ENCODE measurements at places on chromosomes 1 and 21.

DNA sequence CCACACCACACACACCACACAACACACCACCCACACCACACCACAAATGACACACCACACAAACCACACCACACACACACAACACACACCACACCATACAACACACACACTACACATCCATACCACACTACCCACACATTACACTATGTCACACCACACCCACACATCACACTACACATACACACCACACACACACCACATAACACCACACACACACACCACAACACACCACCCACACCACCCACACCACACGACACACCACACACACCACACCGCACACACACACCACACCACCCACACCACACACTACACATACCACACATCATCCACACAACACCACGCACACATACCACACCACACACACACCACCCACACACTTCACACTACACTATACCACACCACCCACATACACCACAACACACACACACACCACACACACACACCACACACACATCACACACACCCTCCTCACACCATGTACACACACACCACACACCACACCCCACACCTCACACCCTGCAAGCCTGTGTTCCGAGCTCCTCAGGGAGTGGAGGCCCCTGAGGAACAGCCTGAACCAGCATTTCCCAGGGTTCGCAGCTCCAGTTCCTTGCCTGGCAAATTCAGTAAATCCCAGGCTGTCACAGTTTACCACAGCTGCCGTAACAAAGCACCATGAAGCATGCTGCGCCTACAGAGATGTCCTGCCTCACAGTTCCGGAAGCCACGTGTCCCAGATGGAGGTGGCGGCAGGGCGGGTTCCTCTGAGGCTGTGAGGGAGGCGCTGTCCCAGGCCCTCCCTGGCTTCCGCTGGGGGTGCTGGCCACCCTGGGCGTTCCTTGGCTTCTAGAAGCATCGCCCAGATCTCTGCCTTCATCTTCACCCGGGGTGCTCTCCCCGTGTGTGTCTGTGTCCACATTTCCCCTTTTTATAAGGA is 69.8 kb upstream of the ATP5PO start:
- no peak for DNase-seq

GRCh38 chr21:36551321-36551720 is 71.4 kb upstream of the CLDN14 start:
- no peak for DNase-seq

- DNase-seq: no peak
These were observed 79.9 kb upstream of the LAMC2 start for GRCh38 chr1:183106166-183106565.

DNA sequence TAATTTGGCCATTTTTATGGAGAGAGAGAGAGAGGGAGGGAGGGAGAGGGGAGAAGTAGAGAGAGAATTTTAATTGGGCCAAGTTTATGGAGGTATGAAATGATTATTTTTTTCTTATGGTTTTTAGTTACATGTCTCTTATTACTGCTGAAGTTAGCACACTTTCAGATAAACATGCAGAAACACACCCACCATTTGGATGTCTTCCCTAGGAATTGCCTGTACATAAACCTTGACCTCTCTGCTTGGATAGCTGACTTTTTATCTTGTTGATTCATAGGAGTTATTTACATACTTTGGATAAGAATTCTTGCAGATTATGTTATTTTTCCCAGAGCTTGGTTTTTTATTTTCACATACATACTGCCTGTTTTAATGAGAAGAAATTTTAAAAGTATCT is 310.2 kb upstream of the ADAMTS5 start:
- no peak for DNase-seq

- DNase-seq: no peak
These were observed 136.8 kb downstream of the S1PR1 start for GRCh38 chr1:101373570-101373969.

DNA sequence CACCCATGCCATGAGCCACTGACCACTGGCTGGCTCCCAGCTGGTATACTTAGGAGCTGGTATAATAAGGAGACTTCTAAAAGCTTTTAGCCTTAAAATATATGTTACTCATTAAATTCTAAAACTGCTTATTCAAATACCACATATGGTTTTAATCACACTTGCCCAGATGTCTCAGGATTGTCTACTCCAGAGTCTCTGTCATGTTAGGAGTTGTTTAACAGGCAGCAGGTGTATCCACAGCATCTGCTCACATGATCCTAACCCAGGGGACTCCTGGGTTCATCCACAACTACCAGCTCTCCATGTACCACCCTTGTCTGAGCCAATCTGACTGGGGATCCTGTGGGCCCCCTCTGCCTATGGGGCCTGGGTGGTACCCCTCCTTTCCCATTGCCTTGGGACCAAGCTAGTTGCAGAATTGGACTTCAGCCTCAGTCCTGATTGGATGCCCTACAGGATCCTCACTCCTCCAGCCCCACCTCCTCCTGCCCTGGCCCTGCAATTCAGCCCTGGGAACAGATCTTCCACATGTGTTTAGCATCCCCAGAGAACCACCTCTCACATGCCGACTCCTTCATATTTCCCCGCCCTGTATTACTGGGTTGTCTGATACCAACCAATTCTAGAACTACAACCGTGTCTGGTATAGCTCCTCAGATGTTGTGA is 61.3 kb downstream of the BCAR3 start:
- no peak for DNase-seq

GRCh38 chr1:14010476-14010875 is 310.5 kb downstream of the PRDM2 start:
- DNase-seq: no peak

DNA sequence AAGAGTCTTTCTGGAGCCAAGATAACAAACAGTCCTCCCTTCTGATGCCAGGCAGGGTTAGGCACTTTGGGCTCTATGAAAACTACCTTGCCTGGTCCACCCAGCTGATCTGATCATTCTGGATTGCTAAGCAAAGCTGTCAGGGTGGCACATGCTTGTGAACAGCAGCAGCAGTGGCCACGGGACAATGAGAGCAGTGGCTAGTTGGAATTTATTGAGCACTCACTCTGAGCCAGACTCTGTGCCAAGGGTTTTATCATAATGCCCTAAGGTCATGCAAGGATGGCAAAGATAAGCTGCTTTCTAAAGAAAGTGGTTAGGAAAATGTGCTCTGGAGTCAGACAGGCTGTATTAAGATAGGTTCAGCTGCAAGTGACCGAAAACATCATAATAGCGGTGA is 390.4 kb upstream of the VAMP3 start:
- DNase-seq: no peak

GRCh38 chr1:31707711-31708110 is 3.9 kb upstream of the COL16A1 start:
- DNase-seq: no peak

Measured in CD4-positive, alpha-beta T cell treated with Interleukin-17A for 4 hours (primary cell).